ENCODE measurements at places on chromosomes 16 and 17. TPM values are rescaled to one million over a fixed set of nuclear protein-coding genes. Genes with fewer than 3 reads are reported as not detected.
A peak's percentile ranks its signal among the peaks of the same experiment; 100 is the strongest.

The NUDT7 gene
- total RNA-seq, result 12.3 TPM

The CDH8 gene
- not detected for total RNA-seq

The SLC47A1 gene
- 22.1 TPM for total RNA-seq

The RHBDF1 gene
- 42.6 TPM for total RNA-seq

The ZNF423 gene
- 8.0 TPM for total RNA-seq

The MT1M gene
- 46.0 TPM for total RNA-seq

The OR4D1 gene
- not detected for total RNA-seq

The PRSS21 gene
- not detected for total RNA-seq

The PIK3R5 gene
- 12.3 TPM for total RNA-seq

DNA sequence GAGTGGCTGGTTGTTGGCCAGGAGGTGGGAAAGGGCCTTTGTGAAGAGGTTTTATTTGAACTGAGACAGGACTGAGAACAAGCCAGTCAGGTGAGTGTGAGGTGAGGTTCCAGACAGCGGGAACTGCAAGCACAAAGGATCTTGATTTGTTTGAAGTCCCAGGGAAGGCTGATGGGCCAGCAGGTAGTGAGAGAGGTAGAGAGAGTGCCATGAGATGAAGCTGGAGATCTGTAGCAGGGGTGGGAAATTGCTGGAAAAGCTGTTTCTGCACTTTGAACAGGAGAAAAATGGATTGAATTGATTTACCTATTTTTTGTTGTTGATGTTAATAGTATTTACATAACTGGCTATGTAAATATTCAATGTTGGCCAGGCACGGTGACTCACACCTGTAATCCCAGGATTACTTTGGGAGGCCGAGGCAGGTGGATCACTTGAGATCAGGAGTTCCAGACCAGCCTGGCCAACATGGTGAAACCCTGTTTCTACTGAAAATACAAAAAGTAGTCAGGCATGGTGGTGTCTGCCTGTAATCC is 7.7 kb upstream of the DCTPP1 start:
- H3K4me1 ChIP-seq, result no peaks in the 10 kb centered on the region
- H3K27ac ChIP-seq, result no peak overlapping the region
- H3K36me3 ChIP-seq, result no peaks in the 10 kb centered on the region
- DNase-seq, result no peak

- H3K27ac ChIP-seq, result no peak overlapping the region
- no peaks in the 10 kb centered on the region for H3K36me3 ChIP-seq
- no peak for DNase-seq
- no peak overlapping the region for H3K4me3 ChIP-seq
- H3K27me3 ChIP-seq, result no peaks in the 10 kb centered on the region
These were observed 38.3 kb upstream of the HAPSTR1 start for GRCh38 chr16:9053006-9053601.

DNA sequence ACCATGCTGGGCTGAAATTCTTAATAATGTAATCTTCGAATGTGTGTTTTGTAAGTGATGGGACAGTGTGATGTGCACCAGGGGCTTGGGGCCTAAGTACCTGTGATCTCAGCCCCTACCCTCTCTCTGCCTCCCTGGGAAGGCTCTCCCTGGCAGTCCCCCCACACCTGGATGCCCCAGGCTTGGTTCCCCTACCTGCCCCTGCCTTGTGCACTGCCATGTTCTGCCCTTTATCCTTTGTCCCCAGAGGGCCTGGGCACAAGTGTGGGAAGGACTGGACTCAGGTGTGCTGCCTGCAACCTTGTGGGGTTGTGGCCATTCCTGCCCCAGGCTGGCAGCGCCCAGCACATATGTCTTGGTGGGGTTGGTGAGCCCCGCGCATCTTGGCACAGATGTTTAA is 55.4 kb upstream of the CREBBP start:
- no peak overlapping the region for H3K27ac ChIP-seq
- no peaks in the 10 kb centered on the region for H3K27me3 ChIP-seq
- H3K4me3 ChIP-seq, result no peak overlapping the region
- DNase-seq, result no peak

DNA sequence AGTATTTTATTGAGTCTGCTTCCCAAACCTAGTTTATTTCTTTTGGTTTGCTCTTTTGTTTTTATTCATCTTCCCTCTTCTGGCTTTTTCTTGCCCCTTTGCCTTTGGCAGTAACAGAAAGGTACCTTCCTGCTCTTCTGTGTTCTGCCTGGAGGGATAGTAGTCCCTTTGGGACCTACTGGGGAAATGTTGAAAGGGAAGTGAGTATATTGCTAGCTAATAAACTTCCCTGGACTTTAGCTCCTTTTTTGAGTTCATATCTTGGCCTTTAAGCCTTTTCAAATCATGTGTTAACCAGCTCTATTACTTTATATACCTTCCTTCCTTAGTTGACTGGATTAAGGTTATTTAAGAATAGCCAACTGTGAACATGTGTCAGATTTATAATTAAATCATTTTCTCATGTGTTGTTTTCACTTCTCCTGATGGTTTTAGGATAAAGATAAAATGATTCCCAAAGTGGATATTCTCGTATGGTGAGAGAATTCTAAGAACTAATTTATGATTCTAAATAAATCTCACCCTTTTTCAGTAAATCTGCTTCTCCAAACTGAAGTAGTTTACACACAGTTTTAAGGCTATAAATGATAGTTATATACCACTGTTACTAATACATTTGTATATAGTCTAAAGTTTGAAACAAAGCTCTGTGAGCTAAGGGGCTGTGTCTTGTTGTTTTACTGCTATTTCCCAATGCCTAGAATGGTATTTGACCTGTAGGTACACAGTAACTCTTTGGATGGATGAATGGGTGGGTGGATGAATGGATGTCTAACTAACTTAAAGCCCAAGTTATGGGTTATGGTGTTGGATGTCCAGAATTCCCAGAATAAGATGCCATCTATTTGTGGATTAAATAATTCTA is 45.7 kb downstream of the OMG start:
- H3K4me1 ChIP-seq, result no peaks in the 10 kb centered on the region
- DNase-seq, result no peak

DNA sequence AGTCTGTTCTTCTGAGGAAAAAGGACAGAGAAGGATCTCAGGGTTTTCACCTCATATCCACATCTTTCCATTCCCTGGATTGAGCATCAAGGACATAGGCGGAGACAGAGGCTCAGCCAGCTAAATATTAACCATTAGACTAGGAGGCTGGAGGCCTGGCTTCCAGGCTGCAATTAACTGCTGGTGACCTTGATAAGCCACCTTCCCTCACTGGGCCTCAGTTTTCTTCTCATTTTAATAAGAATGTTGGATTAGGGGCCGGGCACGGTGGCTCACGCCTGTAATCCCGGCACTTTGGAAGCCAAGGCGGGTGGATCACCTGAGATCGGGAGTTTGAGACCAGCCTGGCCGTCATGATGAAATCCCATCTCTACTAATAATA is 25.6 kb upstream of the CNOT1 start:
- H3K4me1 ChIP-seq, result no peaks in the 10 kb centered on the region
- no peak overlapping the region for H3K27ac ChIP-seq
- H3K4me3 ChIP-seq, result no peak overlapping the region
- no peaks in the 10 kb centered on the region for H3K27me3 ChIP-seq
- DNase-seq, result no peak
- no peaks in the 10 kb centered on the region for H3K36me3 ChIP-seq

DNA sequence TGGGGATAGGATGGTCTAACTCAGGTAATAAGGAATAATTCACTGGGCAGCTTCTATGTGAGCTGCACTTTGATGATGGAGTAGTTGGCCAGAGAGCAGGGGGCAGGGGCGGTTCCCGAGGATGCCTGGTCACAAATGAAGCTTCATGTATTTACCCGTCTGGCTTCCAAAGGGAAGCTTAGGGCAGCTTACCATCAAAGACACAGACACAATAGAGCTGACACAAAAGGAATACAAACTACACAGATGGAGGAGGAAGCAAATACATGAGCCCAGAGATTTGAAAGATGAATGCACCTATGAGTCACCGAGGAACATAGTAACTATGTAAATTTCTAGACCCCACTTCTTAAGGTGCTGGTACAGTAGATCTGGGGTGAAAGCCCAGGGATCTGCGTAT is 8.7 kb upstream of the EMP2 start:
- no peaks in the 10 kb centered on the region for H3K36me3 ChIP-seq
- H3K4me1 ChIP-seq, result no peaks in the 10 kb centered on the region
- DNase-seq, result no peak
- H3K27ac ChIP-seq, result no peak overlapping the region

- H3K4me1 ChIP-seq, result no peaks in the 10 kb centered on the region
- no peak for DNase-seq
- no peaks in the 10 kb centered on the region for H3K36me3 ChIP-seq
- no peak overlapping the region for H3K27ac ChIP-seq
These were observed 256.0 kb upstream of the ELAC2 start for GRCh38 chr17:13273806-13274205.

DNA sequence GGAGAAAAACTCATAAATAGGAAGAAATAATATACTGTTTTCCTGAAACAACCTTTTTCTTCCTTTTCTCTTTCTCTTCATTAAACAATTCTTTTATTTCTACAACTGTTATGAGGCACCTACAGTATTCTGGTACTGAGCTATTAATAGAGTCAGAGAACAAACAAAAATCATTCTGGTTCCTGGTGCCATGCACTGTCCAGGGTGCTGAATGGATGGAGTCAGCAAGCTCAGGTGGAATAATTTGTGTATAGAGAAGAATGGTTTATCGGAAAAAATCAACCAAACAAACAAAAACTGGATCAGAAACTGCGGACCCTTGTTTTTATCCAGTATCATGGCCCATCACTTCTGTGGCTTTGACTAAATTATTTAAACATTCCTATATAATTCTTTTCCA is 430.3 kb upstream of the GOT2 start:
- H3K36me3 ChIP-seq, result no peaks in the 10 kb centered on the region
- H3K27me3 ChIP-seq, result no peaks in the 10 kb centered on the region
- H3K4me3 ChIP-seq, result no peak overlapping the region
- DNase-seq, result no peak
- H3K27ac ChIP-seq, result no peak overlapping the region

DNA sequence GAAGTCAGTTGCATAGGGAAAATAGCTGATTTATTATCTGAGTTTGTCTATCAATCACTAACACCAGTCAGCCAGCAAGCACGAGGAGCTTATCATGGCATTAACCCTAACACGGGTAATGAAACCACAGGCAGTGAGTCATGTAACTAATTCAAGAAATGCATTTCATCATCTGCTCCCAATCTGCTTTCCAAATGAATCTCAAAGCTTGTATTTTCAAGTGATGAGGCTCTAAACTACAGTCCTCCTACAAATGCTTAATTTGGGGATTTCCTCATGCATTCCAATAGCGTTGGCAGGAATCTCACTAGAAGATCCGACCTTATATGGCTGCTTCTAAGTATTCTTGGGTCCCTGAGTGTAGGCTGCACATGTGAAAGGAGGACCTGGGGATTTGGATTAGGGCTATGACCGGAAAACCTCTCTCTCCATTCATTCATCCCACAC is 118.4 kb upstream of the HSBP1 start:
- H3K27me3 ChIP-seq, result no peaks in the 10 kb centered on the region
- H3K4me3 ChIP-seq, result no peak overlapping the region
- no peaks in the 10 kb centered on the region for H3K36me3 ChIP-seq
- H3K4me1 ChIP-seq, result no peaks in the 10 kb centered on the region

DNA sequence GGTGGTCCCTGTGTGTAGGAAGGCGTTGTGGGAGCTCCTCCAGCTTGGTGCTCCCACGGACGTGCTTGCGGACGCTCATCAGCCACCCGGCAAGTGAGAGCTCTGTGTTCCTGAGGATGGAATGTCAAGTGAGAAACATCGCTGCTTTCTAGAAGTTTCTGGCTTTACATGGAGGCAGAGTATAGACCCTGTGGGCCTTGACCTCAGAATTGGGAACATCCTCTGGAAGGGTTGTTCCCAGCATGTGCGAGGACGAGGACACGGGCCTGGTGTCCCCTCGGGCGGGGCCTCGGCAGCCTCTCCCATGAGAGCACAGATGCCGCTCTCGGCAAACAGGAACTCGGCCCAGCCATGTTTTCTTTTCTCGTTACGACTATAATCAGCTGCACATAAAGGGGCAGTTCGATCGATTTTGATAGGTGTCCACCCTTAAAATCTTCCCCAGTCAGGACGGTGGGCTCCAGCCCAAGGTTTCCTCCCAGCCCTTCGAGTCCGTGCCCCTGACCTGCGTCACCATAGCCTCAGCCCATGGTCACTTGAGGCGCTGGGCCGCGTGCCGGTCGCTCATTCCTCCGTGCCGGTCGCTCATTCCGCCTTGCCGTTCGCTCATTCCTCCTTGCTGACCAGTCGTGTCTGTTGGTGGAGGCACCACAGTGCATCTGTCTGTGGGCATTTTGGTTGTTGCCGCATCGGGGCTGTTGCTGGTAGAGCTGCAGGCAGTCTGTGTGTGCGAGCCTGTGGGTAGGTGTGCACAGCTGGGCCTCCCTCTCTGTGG is 91.3 kb upstream of the ZNF750 start:
- no peak overlapping the region for H3K4me3 ChIP-seq
- no peaks in the 10 kb centered on the region for H3K36me3 ChIP-seq
- H3K4me1 ChIP-seq, result no peaks in the 10 kb centered on the region
- DNase-seq, result no peak

GRCh38 chr16:68408967-68409366 is 39.3 kb downstream of the SMPD3 start:
- no peak overlapping the region for H3K4me3 ChIP-seq
- no peaks in the 10 kb centered on the region for H3K36me3 ChIP-seq
- DNase-seq, result no peak

GRCh38 chr17:30921544-30922196 is at the start of gene ADAP2:
TSS of gene ADAP2 (plus strand) at chr17:30921945. CDS start at chr17:30922015, 70 bp downstream.
- peak within 1 kb of the TSS; percentile 26 for H3K27ac ChIP-seq
- no peaks in the 10 kb centered on the region for H3K36me3 ChIP-seq
- no peaks in the 10 kb centered on the region for H3K4me1 ChIP-seq

DNA sequence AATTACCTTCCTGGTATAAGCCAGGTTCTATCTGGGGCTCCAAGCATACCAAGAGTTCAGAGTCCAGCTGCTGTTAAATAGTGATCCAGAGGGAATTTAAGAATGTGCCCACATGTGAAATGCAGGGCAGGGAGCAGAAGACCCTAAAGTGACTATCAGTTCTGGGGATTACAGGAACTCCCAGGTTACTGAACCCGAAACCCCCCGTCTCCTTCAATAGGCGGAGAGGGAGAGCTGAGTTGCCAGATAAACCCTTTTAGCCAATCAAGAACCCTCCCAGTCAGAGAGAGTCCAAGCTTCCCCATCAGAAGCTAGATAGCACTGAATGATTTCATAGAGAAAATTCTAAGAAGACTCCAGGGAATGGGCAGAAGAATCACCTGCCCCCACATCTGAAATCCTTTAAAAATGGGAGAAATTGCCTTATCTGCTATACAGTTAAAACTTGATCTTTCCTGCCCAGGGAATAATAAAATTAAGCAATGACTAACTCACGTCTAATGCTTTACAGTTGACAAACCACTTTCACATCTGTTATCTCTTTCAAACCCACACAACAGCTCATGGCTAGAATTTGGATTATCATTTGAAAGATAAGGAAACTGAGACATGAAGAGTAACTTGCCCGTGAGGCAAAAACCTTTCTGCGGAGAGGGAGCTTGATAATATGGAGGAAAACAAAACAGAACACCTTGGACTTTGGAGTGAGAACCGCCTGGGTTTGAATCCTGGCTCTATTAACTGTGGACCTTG is 10.2 kb downstream of the NOG start:
- H3K36me3 ChIP-seq, result no peaks in the 10 kb centered on the region
- H3K4me1 ChIP-seq, result no peaks in the 10 kb centered on the region
- H3K27me3 ChIP-seq, result peaks cover 19% of the 10 kb centered on the region
- no peak for DNase-seq
- H3K4me3 ChIP-seq, result no peak overlapping the region

- H3K36me3 ChIP-seq, result no peaks in the 10 kb centered on the region
- no peak overlapping the region for H3K4me3 ChIP-seq
- H3K27ac ChIP-seq, result peak overlapping the region; percentile 7
- DNase-seq, result no peak
These were observed 122.3 kb downstream of the MRTFB start for GRCh38 chr16:14193316-14193871.
